ENCODE measurements at places on chromosomes 12 and 14.
A peak's percentile ranks its signal among the peaks of the same experiment; 100 is the strongest.

- peak; percentile 92 for DNase-seq
These were observed 74.0 kb upstream of the MDM1 start for GRCh38 chr12:68406134-68406576.

- DNase-seq, result no peak
These were observed 4.7 kb downstream of the CCDC184 start for GRCh38 chr12:48187916-48188695.

DNA sequence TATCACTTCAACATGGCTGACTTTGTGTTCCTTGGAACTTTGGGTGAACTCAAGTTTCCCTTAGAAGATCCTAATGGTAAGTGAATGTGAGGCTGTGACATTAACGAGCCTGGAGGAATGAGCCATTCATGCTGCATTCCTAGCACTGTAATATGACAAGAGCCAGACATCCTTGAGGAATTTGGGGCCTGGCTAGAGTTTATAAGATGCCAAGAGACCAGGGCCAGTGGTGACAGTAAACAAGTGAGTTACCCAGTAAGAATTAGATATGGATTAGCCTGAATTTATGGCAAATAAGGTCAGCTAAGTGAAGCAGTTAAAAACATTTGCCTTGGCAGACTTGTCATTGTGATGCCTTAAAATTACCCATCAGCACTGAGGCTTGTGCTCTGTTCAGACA is 232.4 kb downstream of the AKAP6 start:
- no peak for DNase-seq

DNA sequence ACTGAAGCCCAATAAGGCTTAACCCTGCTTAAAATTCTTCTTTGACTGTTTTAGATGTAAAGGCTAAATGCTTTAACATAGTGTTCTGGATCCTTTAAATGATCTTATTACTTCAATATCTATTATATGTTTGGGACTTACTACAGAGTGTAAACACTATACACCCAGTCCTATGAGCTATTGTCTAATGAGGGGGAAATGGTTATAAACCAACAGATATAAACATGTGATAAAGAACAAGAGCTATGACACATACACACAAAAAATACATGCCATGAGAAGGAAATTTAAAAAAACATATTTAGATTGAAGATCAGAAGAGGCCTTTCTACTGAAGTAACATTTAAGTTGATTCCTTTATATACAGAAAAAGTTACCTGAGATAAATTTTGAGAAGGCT is 505.1 kb downstream of the FOXG1 start:
- DNase-seq, result no peak

DNA sequence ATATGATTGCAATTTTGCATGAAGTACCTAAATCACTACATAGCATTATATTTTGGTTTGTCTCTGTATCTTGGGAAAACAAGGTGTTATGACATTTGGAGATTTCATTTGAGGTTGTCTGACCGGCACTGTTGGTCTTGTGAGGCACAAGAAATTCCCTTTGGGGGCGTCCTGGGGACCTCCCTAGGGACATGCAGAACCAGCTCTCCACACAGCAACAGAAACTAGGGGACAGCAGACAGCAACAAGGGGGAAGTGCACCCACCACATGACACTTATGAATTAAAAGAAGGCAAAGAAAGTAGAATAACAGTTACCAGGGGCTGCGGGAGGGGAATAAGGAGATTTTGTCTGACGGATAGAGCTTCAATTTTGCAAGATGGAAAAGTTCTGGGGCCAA is 14.4 kb downstream of the DDX54 start:
- DNase-seq, result no peak

- no peak for DNase-seq
These were observed 42.0 kb upstream of the ETV6 start for GRCh38 chr12:11607313-11608081.

Measured in breast epithelium (tissue), 4 donors.